Stimulated activated CD4-positive, alpha-beta T cell treated with anti-CD3 and anti-CD28 coated beads, TNF-alpha, amount 100 ng/mL, for 4 hours (primary cell): ENCODE measurements at places on chromosomes 2 and 18.

DNA sequence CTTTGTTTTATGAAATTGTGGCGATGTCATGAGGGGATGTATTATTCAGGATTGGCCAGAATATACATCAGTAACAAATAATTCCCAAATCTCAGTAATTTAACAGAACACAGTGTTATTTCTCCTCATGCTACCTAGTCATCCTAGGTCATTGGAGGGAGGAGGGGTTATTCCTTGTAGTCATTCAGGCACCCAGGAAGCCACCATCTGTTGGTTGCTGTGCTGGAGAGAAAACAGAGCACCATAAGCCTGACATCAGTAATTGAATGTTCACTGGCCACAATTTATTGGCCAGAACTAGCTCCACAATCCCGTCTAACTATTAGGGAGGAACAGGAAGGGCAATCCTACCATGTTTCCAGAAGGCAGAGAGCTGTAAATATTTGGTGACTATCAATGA, 303.5 kb upstream of the CELF4 start:
- DNase-seq = no peak

- no peak for DNase-seq
These were observed 432.7 kb upstream of the SMIM21 start for GRCh38 chr18:75860166-75860565.

DNA sequence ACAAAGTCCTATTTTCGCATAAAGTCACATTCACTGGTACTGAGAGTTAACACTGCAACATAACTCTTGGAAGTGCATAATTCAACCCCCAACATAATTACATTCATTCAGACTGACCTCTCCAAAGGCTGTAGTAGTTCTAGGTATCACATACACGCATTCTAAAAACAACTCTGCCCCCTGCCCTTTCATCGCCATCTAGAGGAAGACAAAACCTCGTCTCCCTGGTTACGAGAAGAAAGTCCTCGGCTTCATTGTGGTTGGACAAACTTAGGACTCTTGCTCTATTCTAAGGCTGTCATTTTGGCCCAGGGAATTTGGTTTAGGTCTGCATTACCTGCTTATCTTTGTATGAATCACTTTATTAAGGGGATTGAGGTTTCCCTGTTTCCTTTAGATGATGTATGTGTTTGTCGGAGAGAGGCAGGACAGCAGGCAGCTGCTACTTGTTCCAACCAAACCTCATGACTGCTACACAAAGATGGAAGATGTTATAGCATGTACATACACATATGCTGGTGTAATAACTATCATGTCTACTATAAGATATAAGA, 215.4 kb upstream of the NRXN1 start:
- no peak for DNase-seq

DNA sequence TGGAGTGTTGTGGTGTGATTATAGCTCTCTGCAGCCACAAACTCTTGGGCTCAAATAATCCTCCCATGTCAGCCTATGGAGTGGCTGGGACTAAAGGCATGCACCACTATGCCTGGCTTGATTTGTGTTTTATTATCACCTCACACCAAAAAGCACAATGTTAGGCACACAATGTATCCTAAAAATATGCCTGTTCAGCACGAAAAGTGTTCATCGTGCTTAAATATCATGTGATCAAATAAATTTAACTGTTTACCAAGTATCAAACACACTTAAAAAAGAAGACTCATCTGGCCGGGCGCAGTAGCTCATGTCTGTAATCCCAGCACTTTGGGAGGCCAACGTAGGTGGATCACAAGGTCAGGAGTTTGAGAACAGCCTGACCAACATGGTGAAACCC, 5.6 kb downstream of the CCT4 start:
- DNase-seq = no peak

DNA sequence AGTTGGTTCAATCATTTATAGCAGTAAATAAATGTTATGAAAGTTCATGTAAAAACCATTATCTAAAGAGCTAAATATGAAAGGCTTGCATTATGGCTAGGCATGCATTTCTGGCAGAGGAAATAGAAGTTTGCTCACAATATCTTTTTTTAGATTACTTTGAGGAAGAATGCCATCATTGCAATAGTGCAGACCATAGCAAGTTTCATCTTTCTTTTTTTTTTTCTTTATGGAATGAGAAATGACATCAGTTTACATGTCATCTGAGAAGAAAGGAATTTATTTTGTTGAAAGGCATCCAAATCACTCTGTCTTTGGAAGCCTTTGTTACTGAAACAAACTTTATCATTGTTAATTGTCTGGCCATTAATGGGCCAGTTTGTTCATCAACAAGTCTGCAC, 74.5 kb upstream of the NCKAP5 start:
- no peak for DNase-seq

DNA sequence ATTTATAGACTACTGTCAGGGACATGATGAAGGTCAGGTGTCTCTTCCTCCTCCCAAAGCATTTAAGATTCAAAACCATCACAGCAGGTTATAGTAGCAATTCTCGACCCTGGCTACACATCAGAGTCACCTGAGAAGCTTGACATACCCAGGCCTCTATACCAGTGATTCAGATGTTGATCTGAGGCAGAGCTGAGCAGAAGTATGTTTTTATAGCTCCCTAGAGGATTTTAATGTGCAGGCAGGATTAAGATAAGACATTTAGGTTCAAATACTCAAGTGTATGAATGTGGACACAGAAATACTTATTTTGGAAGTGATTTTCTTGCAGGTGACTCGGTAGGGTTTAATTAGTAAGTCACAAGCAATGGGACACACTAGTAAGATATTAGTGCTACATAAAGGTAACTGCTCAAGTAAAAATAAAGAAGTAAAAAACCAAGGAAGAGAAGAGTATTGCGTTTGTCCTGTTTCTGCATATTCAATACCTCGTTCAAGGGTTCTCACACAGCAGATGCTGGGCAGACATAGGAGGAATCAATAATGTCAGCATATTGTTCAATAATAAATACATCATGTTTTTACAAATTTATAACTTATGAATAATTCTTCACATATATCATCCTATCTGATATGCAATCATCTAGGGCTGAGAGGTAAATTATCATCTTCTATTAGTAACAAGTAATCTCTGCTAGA, 7.0 kb downstream of the GCFC2 start:
- DNase-seq = no peak

DNA sequence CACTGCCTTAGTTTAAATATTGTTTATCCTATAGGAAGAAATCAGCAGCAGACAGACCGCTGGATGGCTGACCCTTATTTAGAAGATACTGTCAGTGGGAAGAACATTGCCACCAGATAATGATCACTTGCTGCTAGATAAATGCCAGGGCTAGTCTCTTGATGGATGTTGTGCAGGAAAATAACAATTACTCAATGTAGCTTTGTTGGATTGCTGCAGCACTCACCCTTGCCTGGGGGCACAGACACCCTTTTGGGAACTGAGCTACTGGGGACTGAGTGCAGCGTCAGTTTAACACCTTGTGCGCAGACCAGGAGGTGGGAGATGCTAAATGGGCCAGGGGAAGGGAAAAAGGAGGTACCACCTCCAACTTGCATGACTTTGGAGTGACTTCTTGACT, 64.2 kb upstream of the CAPN13 start:
- DNase-seq = no peak

DNA sequence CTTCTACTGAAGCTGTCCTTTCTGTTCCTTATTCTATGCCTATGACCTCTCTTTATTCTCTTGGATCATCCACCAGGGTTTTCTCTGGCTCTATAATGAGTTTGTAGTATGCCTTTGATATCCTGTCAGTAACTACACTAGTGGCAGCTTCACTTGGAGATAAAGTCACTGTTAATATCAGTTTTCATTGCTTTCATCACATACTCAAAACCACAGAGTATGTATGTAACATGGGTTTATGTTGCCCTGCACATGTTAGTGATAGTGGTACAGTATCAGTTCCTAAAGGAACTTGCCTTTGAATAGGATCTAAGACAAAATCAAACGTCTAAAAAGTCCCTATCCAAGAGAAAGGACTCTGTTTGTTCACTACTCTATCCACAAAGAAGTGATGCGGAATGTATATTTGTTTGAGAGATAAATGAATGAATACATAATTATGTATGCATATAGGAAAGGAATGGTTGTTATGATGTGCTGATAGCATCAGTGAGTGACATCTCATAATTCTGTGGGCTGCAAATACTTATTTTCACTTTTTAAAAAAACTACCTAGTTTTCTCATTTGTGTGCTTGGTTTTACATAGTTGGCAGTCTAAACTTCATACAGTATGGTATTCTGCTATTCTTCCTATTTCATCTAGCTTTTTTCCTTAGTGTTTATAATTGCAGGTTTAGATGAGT, 45.1 kb downstream of the TET3 start:
- no peak for DNase-seq

DNA sequence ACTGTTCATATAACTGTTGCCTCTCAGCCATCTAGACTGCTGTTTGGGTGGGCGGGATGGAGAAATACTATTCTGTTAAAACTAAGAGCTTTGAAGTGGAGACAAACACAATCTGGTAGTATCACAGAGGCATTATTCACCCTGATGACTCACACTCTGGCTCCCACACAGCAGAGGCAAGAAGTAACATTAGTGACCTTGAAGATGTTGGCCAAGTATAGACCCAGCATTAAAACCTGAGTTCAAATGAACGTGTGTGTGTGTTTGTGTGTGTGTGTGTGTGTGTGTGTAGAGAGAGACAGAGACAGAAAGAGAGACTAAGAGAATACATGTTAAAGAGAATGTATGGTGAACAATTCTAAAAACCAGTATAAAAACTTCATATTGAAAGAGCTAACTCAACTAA, 22.5 kb upstream of the ACVR1 start:
- DNase-seq = peak; percentile 32

GRCh38 chr2:3604207-3604877, 9.4 kb downstream of the COLEC11 start:
- no peak for DNase-seq

DNA sequence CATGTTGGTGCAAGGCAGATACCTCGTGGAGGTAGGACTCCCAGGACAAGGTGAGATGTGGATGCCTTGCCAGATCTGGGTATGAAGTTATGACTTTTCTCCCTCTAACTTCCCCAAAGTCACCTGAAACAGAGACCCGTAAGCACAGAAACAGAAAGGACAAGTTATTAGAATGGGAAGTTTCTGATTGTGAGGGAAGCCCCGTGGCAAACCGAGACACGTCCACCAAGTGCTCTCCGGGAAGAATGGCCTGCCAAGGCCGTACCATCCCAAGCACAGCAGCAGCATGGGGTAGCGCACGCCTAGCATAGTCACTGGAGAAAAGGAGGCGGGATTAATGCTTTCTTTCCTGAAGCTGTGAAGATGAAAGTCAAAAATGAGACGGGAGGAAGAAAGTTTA, 110.6 kb downstream of the ZNF532 start:
- no peak for DNase-seq

GRCh38 chr2:149364839-149365238, 34.5 kb downstream of the LYPD6 start:
- no peak for DNase-seq

DNA sequence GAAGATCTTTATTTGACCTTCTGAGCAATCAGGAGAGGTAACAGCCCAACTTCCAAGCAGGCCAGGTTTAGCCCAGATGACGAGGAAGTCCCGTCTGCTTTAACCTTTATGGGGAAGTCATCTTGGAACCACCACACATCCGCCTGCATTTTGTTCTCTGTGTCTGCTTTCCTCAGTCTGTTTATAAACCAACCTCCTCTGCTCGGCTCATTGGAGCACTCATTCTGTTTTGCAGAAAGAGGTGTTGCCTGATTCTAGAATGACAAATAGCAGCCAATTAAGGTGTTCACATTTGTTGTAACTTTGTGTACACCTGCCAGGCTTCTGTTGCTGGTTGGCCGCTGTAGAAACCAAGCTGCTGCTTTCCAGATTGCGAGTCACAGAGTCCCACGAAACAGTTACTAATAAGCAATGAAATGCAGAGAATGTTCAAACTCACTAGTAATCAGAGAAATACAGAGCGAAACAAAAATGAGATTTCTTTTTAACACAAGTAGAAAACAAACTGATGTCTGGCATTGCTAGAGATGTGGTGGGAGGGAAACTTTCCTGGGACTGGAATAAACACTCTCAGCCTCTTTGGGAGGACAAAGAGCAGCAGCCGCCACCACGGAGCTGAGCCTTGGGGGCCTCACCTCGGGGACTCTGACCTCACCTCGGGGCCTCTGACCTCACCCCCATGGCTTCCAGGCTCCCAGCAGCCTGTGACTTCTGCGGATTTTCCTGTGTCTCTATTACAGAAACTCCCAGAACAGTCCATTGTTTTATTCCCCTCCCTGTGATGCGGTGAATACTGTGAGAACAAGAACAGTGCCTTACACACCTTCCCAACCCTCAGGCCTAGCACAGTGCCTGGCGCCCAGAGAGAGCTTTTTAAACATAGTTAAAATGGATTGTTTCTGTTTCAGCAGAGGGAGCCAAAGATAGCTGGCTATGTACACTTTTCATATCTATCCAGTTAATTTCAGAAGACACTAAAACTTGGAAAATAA, 64.0 kb downstream of the MBP start:
- no peak for DNase-seq

- no peak for DNase-seq
These were observed 194.1 kb downstream of the KLHL29 start for GRCh38 chr2:23578964-23579671.

DNA sequence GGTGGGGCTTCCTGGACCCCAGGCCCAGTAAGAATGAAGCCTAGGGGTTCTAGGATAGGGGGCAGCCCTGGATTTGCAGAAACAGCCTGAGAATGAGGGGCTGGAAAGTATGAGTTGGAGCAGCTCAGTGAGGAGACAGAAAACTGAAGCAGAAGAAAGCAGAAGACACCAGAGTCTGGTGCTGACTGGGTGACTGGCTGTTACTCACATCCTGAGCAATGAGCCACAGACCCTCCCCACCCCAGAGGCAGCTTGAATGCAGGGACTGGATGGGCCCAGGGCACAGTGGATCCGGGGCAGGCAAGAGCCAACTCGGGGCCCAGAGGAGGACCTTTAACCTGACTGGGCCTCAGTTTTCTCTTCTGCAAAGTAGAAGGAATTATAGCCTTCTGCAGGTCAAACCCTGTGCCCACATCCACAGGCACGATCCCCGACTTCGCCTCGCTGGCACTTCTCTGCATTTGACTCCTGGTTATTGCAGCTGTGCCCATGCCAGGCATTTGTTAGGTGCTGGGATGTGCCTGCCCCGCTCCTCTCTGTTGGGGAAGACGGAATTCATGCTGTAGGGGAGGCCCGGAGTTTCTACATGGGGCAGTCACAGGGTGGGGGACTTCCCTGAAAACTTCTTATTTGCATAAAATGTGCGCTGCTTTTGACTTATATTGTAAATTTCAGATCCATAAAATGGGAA, 8.5 kb downstream of the STEAP3 start:
- no peak for DNase-seq

DNA sequence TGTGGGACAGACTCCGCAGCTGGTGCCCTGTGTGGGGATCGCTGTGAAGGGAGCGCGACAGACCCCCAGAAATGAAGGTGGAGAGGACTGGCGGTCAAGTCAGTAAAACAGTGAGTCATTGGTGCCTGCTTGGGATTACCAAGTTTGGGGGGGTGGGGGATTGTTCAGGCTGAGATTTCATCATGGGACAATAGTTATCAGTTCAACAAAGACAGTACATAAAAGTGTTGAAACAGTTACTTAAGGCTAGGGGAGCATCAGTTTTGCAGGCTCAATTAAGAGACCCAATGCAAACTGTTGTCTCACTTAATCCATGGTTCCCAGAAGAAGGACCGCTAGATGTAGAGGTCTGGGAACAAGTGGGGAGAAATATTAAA, 42.4 kb upstream of the PDK1 start:
- no peak for DNase-seq

GRCh38 chr2:10877651-10878111, 34.1 kb upstream of the KCNF1 start:
- DNase-seq = no peak

GRCh38 chr2:191311156-191311555, 66.0 kb downstream of the MYO1B start:
- no peak for DNase-seq

- no peak for DNase-seq
These were observed 79.9 kb downstream of the TRIB2 start for GRCh38 chr2:12796657-12797056.
